Suppressor macrophage treated with lipopolysaccharide for 1 hour (primary cell): ENCODE measurements at places on chromosomes 2 and 18.

DNA sequence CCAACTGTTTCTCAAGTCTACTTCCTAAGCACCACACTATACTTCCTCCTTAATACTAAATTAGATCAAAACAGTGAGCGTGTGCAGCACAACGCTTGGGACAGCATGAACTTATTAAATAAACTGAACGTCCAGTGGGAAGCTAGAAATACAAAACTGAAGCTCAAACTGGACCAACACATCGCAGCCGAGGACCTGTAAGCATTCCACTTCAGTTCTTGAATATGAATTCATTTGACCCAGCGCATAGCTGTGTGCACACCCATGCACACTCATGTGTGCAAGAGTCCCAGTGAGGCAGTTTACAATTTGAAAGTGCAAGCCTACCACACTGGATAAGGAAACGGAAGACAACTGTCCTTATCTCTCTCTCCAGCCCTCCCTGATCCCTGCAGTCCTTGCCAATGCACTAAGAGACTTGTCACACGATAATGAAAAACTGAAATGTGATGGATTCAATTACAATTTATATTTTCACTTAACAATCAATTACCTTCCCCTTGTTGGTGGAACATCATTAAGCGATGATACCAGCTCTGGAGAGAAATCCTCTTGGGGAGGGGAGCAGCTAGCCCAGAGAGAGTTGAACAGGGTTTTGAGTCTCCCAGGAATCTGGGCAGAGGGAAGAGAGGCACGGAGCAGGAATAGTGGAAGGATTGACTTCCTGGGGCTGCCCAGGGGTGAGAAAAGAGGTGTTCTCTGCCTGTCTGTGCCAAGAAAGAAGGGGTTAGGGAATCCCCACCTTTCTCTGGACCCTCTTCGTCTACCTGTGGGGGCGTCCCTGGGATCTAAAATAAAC lies 186.5 kb upstream of the KLHL29 start:
- no peak for DNase-seq

- DNase-seq = no peak
Observed at GRCh38 chr2:196504788-196505187, 134.7 kb upstream of the CCDC150 start.

DNA sequence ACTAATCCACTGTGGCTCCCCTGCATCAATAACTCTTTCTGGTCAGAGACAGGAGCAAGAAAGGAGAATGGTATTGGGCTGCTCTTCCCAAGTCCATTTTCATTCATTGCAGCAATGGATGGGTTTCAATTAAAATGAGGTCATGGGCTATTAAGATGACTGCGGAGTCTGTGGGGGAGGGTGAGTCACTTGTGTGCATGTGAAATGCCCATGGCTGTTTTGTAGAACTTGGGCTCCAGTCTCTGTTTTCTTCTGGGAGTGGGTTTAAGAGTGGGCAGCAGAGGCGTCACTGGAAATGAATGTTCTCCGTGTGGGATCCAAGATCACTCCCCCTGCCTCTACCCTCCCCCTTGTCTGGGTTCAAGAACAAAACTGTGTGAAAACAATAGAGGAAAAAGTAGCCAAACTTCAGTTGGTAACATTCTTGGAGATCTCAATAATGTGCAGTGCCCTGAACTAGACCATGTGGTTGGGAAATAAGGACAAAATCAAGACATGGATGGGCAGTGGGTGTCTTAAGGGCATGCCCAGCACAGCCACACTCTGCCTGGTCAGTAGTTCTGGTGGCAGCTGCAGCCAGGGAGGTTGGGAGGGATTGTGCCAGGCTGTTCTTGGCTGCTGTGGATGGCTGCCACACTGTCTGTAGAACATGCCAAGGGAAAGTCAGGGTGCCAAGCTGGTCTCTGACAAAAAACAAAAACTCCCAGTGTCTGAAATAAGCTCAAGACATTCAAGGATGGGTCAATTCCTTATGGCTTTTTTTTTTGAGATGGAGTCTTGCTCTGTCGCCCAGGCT lies 68.2 kb upstream of the CXCR4 start:
- DNase-seq = peak; percentile 77

- DNase-seq = no peak
Observed at GRCh38 chr2:27593240-27593639, 10.4 kb downstream of the ZNF512 start.

DNA sequence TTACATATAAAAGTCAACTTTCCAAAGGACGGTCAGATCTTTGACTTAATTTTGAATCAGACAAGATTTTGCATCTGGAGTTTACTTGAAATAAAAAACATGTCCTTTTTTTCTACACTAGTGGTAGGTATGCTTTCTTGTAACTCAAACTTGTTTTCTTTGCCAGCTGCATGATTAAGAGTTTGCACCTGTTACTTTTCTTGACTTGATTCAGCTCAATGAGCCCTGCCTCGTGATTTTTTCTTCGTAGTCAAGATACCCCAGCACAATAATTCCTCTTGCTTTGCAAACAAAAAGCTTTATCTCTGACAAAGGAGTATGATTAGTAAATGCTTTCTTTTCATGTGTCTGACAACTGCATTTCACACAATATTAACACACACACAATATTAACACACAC lies 82.3 kb downstream of the FBXO15 start:
- DNase-seq = no peak

DNA sequence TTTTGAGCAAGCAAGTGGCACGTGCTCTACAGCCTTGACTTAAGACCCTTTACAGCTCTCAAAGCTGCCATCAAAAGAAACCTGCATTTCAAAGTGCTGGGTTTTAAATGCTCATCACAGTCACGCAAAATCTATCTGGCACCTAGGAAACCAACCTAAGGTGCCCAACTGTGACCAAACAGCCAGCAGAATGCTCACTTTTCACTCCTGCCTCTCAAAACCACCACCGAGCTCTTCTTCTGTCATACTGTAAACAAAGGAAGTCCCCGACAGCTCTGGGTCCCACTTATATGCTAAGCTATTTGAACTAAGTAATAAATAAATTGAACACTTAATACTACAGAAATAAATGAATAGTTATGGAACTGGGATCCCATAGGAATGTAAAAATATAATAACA lies 33.6 kb downstream of the SATB2 start:
- no peak for DNase-seq

DNA sequence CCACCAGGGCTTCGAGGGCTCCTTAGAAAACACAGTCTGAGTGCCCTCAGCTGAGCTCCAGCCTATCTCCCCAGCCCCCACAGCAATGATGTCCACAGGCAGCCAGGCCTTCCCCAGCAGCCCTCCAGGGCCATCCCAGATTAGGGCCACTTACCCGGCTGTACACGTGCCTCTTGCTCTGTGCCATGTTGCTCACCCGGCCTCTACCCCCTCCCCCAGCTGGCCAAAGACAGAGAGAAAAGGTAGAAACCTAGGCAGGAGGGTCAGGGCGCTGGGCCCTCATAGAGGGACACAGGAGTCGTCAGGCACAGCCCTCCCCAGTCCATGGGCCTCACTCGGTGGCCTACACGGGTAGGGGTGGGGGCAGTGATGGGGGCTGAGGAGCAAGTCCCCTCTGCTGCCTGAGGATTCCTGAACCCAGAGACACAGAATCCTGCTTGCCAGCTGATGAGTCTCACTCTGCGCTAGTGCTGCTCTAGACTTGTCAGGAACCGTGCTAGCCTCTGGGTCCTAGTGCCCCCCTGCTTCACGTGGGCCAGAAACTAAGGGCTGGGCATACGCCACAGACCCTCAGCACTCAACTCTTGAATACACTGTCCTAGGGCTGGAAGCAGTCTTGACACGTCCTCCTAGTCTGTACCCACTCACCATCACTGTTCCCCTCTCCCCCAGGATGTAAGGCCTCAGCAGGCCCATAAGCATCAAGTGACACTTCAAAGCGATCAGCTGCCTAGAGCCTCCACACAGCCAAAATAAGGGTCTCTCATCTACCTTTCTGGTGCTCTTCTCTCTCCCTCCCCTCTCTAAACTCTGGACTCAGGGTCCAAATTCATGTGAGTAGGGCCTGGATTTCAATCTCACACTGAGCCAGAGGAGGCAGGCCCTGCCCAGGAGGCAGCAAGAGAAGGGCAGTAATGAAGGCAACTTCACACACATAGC lies at the start of gene DCTN1:
DCTN1 (minus strand) TSS at position 461 of the 939 bp plus-strand sequence; CDS start at position 187, 274 bp downstream.
- DNase-seq = no peak

- DNase-seq = no peak
Observed at GRCh38 chr2:38526195-38526594, 76.5 kb downstream of the HNRNPLL start.

GRCh38 chr18:73924836-73925235 lies 222.8 kb downstream of the FBXO15 start:
- DNase-seq = no peak

- no peak for DNase-seq
Observed at GRCh38 chr2:233758849-233759248, 1.2 kb upstream of the UGT1A1 start.

DNA sequence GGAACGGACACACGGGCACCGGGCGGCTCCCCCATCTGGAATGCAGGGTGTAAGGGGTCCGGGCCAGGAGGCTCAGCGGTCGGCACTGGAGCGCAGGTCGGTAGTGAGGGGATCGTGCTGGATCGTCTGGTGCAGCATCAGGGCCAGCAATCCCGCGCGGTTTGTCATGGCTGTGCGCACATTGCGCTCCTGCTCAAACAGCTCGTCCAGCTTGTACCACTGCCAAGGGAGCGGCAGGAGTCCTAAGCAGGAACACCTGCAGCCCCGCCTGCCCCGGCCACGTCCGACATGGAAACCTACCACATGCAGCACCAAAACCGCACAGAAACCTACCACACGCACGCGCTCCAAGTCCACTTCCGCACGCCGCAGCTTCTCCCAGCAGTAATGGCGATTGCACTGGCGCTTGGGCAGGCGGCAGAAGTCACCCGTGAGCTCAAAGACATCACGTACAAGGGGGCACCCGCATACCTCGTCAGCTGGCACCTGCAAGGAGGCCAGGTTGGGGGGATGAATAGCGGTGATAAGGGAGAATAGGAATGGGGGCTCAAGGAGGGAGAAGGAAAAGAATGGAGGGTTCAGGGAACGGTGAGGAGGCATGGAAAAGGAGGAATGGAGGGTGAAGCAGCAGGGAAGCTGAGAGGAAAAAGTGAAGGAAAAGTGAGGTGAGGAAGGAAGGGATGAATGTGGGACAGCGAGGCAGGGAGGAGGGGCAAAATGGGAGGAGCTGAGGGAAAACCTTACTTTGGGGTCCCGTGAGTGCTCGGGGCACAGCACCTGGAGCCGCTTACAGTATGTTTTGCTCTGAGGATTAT lies 1.4 kb upstream of the MBD1 start:
- DNase-seq = no peak

DNA sequence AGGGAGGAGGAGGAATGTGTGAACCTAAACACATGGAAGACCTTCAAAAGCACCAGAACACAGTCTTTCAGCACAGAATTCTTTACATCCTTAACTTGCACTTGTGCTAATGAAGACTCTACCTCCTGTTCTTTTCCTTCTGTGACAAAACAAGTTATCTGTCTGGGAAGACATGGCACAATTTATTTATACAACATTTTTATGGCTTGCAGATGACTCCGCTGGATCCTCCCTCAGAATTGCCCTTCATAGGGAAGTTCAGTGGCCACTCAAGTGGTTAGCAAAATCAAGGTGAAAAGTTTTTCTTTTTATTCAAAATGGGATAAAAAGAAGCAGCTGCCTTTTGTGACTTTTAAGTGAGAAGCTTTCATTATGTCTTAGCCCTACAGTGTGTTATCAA lies 21.4 kb downstream of the BCL2L11 start:
- no peak for DNase-seq

GRCh38 chr2:148814860-148815419 lies 60.1 kb upstream of the KIF5C start:
- DNase-seq = no peak

GRCh38 chr2:155662224-155662623 lies 670.3 kb downstream of the NR4A2 start:
- DNase-seq = peak; percentile 10

- DNase-seq = no peak
Observed at GRCh38 chr18:39241534-39241933, 1675.9 kb upstream of the CELF4 start.

DNA sequence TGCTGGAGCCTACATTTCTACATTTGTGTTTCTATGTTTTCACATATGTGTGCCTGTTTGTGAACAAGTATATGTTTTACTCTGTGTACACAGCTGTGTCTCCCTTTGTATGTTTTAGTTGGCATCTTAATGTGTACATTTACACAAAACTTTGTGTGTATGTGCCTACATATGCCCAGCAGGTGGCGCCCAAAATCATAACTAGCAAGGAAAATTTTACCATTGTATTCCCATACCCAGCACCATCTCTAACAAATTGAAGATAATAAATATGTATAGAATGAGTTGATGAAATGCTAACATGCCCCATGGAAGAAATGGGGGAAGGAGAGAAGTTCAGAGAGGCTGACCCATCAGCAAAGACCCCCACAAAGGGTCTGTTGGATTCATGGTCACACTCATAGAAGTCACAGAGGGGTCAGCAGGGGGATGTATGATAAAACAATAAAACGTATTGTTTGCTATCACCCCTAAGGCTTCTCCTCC lies 48.1 kb downstream of the PKDCC start:
- peak; percentile 91 for DNase-seq

DNA sequence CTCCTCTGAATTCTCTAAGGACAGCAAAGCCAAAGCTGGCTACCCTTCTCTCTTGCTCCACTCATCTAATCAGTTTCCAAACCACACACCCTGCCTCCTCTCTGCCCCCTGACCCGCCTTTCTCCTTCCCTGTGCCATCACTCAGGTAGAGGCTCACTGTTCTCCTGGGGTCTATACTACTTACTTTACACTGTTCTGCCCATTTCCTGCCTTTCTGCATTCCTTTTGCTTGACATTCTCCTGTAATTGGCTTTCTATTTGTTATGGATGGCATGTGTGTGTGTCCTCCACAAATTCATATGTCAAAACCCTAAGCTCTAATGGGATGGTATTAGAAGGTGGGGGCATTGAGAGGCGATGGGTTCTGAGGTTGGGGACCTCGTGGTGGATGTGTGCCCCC lies 675.2 kb upstream of the ID2 start:
- no peak for DNase-seq

GRCh38 chr2:52622266-52622665 lies 1145.3 kb upstream of the CHAC2 start:
- no peak for DNase-seq

DNA sequence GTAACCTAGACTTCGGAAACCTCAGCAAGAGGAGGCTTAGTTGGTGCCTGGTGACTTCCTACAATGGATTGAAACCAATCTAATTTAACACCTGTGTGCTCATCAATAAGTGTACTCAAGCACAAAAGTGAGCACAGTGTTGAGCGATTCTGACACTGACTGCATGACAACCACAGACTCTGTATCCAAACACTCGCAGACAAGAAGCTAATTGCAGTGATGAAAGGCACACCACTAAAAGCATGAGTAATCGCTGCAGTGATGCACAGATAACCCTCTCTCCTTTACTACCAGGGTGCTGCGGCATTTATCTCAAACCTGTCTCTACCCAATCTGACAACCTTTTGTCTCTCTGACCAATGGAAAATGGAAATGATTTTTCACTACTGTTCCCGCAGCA lies 168.1 kb downstream of the AFF3 start:
- DNase-seq = no peak

DNA sequence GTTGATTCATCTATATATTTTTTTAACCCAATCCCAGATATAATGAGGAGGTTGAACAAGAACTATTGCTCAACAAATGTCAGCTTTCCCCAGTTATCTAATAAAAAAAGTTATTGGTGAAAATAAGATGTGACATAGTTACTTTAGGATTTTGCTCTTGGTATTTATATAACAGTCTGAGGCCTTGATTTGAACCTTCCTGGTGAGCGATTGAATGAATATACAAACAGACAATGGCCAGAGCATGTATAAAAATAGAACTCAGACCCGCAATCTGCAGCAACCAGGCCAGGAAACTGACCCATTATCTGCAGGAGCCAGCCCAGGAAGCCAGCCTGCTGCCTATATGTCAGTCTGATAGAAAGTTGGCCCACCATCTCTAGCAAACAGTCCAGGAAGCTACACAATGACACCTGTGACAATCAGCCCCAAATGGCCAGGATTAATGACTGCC lies 81.6 kb downstream of the HS6ST1 start:
- DNase-seq = no peak
